ENCODE measurements at places on chromosomes 2 and 18.
A peak's percentile ranks its signal among the peaks of the same experiment; 100 is the strongest.

DNA sequence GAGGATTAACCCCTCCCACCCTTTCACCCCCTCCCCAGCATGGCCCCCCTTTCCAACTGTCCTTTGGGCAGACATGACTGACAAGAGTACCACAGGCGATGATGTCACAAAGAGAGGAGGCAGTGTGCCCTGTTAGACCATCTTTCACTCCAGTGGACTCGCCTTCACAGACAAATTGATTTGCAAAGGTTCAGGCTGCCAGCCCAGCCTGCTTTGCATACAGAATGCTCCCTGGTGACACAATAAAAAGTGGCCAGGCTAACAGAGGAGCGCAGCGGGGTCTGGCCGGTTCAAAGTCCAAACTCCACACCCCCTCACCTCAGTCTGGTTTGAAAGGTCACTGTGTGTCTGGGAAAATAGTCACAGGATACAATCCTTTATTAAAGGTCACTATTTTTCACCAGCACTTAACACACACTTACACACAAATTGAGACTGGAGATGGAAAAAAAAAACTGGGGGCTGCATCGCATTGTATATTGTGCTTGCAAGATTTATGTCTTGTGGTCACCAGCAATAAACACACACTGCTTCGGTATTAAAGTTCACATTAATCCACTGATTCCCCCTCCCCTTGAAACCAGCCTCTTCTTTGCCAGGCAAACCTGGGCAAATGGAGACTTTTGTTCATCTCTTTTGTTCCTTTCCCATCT lies 236.9 kb downstream of the BCL11A start:
- no peak for DNase-seq

- no peak for DNase-seq
Observed at GRCh38 chr2:36395866-36396265, 40.3 kb downstream of the CRIM1 start.

- no peak for DNase-seq
Observed at GRCh38 chr2:8528863-8529262, 153.0 kb upstream of the ID2 start.

DNA sequence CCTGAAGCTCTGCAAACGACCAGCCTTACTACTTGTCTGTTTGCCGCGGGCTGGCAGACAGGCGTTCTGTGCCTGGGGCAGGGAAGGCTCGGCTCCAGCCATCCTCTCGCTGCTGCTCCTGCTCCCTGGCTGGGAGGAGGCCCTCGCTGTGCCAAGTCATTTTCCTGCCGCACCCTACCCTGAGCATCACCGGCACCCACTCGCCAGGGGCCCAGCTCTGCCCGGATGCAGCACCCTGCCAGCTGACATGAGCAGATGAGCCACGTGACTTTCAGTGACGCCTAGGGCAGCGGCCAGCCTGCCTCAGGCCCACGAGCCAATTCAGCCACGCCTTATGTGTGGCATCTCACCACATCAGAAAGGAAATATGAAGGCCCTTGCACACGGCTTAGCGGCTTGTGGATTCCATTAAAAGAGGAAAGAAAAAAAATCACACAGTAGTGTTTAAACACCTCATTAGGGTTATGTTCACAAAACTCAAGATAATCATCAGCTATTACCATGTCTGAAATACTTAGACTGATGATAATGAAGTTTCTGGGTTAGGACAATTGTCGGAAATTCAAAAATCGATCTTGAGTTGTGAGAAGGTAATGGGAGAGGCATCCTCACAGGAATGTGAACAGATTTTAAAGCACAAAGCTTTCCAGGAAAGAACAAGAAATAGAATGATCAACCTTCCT lies 250.5 kb downstream of the TWIST2 start:
- DNase-seq, result no peak

DNA sequence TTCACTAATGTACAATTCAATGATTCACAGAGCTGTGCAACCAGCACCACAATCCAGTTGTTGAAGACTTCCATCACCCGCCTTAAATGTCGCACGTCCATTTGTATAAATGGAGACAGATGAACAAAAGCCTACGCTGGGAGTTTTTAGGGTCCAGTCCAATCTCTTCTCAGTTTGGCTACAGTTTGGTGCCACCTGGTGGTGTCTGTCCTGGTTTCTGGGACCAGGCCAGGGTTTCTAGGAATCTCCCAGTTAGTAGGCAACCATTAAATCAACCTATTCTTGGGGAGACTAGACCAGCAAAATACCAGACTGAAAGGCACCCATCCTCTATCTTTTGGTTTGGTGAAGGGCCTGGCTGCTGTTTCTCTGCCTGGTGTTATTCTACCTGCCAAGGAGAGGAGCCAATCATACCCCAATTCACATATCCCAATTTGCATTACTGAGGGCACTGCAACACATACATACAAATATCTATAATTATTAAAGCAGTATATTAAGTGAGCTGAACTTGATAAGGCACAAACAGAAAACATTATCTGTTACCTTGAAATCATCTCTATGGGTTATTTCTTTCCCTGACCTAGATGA lies 3.2 kb upstream of the DDX1 start:
- peak; percentile 25 for DNase-seq
